ENCODE measurements at places on chromosomes 7 and 10.

DNA sequence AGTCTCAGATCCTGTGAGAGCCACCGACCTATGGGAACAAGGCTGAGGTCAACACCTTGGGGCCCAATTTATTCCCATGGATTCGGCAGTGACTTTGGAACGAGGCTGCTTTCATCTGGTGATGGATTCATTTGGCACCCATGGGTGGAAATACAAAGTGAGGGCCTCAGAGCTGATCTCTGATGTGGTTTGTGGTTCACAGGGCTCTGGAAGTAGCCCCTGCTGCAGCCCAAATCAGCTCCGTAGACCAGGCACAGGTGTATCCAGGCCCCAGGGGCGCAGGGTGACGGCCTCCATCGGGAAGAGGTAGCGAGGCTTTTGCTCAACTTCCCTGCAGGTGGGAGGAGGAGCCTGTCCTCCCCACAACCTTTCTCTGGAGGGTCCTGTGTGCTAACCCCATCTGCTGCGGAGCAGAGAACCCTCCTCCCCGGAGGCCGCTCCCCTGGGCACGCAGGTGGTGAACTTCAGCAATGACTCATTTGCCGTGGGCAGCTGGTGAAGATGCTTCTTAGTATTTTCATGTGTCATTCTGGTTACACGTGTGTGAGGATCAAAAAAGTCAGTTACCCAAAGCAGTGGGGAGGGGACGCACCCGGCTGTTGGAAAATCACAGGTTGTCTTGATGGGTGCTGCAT, 7.5 kb upstream of the JAKMIP3 start:
- DNase-seq, result no peak

DNA sequence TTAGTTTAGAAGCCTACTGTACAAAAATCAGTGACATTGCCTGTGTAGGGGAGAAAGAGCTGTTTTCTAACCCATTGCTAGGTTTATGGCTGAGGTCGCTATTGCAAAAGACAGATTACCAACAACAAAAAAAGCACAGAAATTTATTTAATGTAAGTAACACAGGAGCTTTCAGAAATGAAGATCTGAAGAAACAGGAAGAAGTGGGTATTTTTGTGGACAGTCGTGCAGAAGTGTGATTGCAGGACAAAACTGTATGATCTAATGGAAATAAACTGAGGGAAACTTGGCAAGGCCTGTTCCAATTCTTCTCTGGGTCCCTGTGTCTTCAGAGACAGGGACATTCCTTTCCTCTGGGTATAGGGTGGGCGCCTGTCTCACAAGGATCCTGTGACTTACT, 87.4 kb downstream of the APBB1IP start:
- DNase-seq, result no peak

GRCh38 chr7:100469227-100470044, 5.4 kb upstream of the SPACDR start:
- DNase-seq, result peak; percentile 91

DNA sequence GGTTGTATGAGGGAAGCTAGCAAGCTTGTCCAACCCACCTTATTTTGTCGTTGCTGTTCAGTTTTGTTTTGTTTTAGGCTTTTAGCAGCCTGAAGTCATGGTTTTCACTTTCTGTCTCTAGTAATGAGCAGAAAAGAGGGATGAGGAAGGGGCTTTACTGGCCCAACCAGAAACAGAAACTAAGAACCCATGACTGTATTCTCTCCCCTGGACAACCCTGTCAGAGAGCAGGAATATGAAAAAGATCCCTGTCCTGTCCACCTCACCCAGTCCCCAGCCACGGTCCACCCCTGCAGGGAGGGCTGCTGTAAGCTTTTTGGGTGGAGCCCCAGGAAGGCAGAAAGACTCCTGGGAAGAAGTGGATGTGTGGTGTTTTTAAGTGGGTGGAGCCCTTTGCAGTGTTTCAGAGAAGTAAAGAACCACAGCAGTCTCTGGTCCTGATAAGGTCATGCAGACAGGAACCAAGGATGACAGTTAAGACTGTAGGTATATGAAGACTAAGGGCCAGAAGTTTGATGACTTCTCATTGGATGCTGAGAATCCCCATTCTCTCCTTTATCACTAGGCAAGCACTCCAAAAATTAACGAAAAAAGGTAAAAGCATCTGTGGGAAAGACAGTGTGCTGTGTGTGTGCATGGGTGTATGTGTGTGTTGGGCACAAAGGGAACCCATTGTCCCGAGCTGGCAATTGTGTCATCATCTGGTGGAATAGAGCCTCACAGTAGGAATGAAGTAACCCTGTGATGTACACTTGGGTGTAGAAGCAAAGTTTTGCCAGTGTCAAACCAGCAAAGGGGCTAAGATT, 13.8 kb downstream of the MRPL32 start:
- DNase-seq, result no peak

- no peak for DNase-seq
Measured at GRCh38 chr7:134470864-134471263, 12.0 kb upstream of the AKR1B1 start.

DNA sequence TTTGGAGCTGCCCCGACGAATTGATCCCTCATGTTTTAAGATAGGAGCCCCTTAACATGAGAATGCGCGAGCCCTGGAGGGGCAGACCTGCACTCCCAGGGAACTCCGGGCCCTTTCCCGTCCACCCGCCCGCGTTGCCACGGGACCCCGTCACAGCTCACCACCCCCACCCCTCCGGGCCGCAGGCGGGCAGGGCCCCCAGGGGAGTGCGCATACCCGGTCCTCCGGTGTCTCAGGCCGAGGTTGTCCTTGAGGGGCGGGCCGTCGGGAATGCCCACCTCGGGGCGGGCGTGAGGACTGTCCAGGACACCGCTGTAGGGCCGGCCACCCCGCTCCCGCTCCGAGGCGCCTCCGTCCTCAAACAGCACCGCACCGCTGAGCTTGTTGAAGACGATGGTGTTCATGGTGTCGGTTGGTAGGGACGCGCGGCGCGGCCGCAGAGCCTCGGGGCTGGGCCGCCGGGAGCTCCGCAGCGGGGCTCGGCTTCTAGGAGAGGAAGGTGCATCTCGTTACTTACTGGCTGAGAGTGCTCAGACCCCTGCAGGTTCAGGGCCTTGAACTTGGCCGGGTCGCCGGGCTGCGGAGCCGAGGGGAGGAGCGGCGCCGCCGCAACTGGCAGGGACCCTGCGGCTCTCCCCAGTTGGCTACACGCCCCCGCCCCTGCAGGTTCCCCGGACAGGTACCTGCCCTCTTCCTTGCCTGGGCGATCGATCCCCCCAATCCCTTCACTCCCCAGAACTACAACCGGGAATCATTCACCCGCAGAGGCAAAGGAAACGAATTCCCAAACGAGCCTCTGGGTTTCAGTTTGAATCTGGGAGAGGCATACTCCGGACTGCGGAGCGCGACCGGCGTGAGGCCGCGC, 2.4 kb downstream of the MKX start:
- DNase-seq, result peak; percentile 49

GRCh38 chr7:99928994-99929729, at the start of gene GJC3:
Gene GJC3 (minus strand): TSS chr7:99929620. CDS start chr7:99929620, 0 bp downstream.
- peak; percentile 65 for DNase-seq

DNA sequence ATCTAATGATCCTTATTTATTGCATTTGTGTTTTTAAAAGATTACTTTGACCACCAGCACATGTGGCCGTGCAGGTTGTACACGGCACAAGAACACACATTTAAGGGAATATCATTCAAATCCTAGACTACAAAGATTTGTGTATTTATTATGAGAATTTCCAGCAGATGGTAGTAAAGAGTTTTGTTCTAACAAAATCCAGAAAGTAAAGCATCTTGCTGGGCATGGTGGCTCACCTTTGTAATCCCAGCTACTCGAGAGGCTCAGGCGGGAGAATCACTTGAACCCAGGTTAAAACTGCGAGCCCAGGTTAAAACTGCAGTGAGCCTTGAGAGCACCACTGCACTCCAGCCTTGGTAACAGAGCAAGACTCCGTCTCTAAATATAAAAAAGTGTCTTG, 31.5 kb downstream of the MACROH2A2 start:
- no peak for DNase-seq

GRCh38 chr10:73519336-73519735, 23.5 kb upstream of the PPP3CB start:
- DNase-seq, result no peak

DNA sequence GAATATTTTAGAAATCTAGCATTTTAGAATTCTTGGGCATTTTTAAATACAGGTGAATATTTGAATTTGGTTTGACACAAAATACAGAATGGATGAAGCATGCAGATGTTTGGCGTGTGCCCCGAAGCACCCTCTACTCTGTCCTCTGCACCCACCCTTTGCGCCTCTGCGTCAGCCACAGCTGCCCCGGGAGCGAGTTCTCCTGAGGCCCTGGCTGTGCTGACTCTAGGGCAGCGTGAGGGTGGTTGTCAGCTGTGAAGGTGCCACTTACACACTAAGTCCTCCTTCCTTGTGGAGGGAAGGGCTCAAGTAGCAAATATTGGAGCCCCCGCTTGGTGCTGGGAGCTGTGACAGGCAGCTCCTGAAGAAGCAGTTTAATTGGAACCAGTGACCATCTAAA, 48.4 kb downstream of the DAGLB start:
- DNase-seq, result no peak

- DNase-seq, result no peak
Measured at GRCh38 chr10:20855398-20856038, 41.6 kb downstream of the NEBL start.

GRCh38 chr10:29841724-29842649, 207.2 kb upstream of the SVIL start:
- peak; percentile 75 for DNase-seq

GRCh38 chr10:86203162-86203905, 163.3 kb downstream of the GRID1 start:
- DNase-seq, result no peak

DNA sequence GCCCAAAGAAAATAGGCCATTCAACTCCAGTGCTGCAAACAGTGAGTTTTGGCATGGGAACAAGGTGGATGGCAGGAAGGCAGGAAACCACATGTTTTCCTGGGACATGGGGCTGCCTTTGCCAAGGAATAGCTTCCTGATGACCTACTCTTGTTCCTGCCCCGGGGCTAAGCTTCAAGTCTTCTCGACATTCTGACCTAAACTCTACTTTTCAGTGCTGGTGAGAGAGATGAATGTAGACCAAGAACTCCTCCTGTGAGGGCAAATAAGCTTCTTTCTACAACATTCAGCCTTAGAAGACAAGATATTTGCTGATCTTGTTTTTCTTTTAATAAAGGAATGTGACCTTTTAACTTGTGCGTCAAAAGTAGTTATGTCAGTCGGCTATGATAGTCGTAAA, 199.0 kb downstream of the GPR37 start:
- DNase-seq, result no peak

DNA sequence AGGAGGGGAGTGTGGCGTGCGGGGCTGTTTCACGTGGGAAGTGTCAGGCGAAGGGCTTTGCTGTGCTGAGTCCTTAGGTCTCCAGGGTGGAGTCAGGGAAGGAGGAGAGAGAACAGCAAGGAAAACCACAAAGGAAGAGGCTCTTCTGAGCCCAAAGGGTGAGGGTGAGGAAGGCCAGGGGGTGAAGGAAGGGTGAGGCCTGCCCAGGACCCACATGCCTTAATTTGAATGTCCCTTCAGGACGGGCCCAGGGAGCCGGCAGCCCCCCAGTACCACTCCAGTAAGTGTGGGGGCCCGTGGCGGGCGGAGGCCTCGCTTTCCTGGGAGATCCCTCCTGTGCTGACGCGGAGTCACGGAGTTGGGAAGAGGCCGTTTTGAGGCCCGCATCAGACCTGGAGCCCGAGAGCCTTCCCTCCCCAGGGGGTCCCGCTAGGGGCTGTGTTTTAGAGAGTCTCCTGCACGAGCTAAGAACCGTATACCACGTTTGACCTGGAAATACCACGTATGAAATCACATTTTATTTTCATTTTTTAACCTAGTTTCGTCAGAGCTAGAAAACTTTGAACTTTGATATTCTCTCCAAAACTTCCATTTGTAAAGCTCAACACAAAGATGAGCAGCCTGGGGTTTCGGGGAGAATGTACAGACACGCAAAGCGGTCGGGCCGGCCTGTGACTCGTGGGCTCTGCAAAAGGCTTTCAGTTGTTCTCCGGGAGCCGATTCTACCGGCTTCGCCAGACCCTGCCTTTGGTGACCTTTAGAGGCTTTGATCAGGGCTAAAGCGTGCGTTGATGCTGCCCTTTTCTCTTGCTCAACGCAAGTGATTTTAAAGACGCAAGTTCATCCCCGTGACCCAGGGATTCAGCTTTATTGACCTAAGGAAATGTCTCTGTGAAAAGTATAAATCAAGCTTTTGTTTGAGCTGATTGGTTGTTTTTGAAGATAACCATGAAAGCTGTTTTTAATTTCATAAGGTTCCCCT, 23.6 kb upstream of the TTYH3 start:
- no peak for DNase-seq

GRCh38 chr10:105844241-105844640, 1203.2 kb downstream of the SORCS3 start:
- no peak for DNase-seq

DNA sequence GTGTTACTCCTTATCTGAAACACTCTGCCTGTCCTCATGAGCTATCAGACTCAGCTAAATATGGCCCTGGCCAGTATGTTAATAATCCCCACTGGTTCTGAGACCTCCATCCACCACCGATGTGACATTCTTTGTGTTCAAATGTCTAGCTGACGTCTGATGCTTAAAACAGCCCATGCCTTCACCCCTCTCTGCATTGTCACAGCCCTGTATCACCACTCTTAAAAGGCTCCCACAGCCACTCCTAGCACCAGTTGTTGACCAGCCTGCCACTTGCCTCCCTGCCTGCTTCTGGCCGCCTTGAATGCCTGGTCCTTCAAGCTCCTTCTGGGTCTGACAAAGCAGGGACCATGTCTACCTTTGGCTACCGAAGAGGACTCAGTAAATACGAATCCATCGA, at the start of gene LMOD2:
TSS of gene LMOD2 (plus strand) at position 253 of the 400 bp plus-strand sequence. CDS start at position 351, 98 bp downstream.
- DNase-seq, result no peak

GRCh38 chr10:60086421-60086820, 180.1 kb upstream of the CCDC6 start:
- no peak for DNase-seq

GRCh38 chr10:77236700-77237099, 400.9 kb downstream of the KCNMA1 start:
- DNase-seq, result no peak

DNA sequence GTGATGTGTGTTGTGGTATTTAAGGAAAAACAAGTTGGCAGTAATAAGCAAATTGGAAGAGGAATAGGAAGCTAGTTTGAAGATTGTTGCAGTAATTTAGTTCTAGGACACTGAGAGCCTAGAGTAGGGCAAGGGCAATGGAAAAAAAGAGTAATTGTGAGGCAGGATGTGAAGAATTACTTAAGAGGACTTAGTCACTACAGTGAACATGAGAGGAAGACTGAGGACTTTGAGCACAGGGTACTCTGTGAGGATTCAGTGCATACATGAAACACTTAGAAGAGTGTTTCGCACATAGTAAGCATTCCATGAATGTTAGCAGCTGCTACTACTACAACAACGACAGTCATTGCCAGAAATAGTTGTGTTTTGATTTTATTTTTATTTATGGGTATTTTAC, 30.9 kb upstream of the DKK1 start:
- no peak for DNase-seq

- DNase-seq, result no peak
Measured at GRCh38 chr10:4763960-4764428, 62.0 kb upstream of the AKR1E2 start.
